ENCODE measurements at places on chromosomes 6 and 20.

DNA sequence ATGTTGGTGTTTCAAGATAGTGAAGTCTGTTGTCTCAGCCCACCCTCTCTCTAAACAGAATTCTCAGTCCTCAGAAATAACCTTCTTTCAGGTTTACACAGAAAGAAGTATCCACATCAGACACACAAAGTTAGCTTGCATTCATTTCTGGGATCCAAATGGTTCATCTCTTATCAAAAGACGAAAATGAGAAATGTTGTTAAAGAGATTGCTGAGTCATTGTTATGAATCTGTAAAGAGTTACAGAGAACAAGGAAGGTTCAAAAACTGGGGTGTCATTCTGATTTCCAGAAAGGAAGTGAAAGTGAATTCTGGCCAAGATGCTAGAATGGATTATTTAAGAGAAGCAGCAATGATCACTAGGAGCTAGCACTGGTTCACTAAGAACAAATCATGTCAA, 90.5 kb upstream of the ATXN1 start:
- no peak for DNase-seq

DNA sequence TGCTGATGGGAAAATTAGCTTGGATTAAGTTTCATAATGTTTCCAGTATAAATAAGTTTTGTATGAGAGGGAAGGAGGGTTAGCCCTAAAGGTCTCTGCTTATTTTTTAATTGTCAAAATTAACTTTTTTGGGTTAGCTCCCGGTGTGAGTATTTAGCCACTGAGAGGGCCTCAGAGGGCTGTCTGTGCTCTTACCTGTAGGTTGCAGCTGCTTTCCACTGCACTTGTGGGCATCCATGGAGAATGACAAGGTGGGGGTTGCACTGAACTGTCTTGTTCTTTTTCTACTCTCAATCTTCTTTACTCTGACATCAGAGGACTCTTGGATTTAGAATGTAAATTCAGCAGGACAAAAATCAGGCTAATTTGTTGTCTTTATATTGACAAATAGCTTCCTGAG, 81.4 kb downstream of the CD164 start:
- no peak for DNase-seq

DNA sequence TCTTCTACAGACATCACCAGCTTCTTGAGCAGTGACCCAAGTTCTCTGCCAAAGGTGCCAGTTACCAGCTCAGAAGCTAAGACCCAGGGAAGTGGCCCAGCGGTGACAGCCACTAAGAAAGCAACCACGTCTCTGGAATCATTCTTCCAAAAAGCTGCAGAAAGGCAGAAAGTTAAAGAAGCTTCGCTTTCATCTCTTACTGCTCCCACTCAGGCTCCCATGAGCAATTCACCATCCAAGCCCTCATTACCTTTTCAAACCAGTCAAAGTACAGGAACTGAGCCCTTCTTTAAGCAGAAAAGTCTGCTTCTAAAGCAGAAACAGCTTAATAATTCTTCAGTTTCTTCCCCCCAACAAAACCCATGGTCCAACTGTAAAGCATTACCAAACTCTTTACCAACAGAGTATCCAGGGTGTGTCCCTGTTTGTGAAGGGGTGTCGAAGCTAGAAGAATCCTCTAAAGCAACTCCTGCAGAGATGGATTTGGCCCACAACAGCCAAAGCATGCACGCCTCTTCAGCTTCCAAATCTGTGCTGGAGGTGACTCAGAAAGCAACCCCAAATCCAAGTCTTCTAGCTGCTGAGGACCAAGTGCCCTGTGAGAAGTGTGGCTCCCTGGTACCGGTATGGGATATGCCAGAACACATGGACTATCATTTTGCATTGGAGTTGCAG, 15.2 kb downstream of the GTPBP2 start:
- no peak for DNase-seq

DNA sequence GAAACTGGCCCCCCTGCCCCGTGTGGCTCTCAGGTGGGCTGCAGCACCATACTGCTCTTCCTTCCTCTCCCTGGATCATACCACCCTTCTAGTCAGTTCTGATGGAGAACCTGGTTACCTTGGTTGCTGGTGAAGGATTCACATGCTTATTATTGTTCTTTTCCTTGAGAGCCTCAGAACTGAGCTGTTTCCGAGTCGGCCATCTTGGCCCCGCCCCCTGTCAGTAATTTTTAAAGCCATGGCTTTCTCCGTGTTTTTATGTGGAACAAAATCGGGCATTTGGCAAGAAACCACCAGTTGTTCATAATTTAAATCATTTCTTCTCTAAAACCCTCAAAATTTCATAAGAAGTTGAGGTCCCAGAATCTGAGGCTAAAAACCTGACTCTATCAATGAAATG, 493.8 kb downstream of the NKAIN2 start:
- no peak for DNase-seq

DNA sequence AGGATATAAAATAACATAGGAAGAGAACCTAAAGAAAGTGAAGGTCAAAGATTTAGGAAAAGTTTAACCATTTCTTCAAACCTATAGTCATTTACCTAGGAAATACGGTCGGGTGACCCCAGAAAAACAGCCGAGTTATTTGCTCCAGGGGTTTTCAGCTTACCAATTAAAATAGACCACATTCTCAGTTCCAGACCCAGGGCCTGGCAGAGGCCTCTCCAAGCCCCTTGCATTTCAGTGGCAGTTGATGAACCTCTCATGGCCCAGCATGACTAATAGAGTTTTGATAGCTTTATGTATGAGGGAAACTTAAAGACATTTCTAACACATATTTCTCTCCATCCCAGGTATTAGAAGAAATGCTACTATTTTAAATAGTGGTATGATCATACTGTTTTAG, 113.5 kb downstream of the OGFRL1 start:
- DNase-seq, result no peak

GRCh38 chr6:36347621-36348020, 10.9 kb upstream of the BNIP5 start:
- DNase-seq, result no peak

DNA sequence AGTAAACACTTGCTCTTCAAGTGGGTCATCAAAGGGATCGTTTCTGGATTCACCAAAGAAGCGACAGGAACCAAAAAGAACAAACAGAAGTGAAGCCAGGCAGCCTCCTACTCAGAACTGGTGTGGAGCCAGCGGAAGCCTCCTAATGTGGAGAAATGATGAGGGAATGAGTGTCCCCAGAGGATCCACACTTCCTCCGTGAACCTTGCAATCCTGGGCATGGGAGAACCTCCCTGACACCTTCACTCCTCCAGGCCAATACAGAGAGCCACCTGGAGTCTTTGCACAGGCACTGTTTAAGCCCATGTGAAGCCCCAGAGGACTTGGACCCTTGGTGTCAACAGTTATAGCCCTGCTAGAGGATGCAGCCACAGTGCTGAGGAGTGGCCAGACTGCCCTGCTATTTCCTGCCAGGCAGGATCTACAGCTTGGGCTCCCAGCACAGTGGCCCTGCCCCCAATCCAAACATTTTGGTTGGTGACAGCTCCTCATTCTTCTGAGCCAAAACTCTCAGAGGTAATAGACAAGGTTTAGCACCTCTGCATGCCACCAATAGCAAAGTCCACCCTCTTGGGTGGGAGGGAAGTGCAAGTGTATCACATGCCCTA, 23.2 kb upstream of the SERINC1 start:
- DNase-seq, result no peak

DNA sequence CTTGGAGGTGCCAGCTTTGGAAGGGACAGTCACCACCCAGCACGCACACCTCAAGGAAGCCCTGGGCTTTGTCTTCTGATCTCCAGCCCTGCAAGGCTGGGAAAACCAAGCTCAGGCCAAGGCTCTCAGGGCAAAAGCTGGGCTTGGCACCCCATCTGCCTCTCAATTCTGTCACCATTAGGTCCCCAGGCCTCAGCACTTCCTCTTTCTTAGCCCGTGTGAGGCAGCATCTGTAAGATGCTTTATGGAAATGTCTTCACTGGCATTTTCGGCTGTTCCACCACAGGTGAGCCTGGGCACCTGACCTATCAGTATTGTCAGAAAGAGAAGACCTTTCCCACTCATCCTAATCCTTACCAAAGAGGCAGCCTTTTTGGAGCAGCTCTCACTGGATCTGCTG, 24.6 kb downstream of the GMEB2 start:
- DNase-seq, result no peak
